OCI-LY7 (cell line): ENCODE measurements at places on chromosomes 7 and 10.

- no peak for DNase-seq
Observed at GRCh38 chr7:158649279-158649678, 55.3 kb downstream of the NCAPG2 start.

DNA sequence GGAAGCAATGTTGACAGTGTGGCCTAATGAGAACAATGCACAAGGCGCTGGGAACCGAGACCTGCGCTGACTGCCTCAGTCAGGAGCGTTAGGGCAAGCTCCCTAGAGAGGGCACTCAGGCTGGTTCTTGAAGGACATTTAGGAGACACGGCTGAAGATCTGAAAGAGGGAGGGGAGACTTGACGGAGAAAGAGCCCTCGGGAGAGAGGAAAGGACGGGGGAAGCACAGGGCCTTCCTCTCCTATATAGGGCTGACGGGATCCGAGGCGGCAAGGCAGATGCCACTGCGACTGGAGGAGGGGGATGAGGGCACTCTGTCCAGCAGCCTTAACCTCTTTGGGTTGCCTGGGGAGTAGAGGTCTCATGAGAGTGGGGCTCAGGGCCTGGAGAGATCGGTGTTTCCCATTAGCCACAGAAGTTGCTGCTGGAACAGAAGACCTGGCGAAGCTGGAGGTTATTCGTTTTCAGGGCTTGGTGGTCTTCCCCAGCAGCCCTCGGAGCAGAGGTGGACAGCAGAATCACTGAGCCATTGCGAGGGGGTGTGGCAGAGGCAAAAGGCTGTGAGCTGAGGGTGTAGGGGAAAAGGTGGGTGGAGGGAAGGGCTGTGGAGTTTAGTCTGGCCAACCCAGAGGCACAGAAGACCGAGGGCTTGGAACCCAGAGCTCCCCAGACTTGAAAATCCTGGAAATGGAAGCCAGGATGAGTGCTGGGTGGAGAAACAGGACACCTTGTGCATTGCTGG lies 36.0 kb downstream of the CLEC2L start:
- no peak for DNase-seq

GRCh38 chr10:74987339-74988053 lies 124.0 kb upstream of the SAMD8 start:
- no peak for DNase-seq

DNA sequence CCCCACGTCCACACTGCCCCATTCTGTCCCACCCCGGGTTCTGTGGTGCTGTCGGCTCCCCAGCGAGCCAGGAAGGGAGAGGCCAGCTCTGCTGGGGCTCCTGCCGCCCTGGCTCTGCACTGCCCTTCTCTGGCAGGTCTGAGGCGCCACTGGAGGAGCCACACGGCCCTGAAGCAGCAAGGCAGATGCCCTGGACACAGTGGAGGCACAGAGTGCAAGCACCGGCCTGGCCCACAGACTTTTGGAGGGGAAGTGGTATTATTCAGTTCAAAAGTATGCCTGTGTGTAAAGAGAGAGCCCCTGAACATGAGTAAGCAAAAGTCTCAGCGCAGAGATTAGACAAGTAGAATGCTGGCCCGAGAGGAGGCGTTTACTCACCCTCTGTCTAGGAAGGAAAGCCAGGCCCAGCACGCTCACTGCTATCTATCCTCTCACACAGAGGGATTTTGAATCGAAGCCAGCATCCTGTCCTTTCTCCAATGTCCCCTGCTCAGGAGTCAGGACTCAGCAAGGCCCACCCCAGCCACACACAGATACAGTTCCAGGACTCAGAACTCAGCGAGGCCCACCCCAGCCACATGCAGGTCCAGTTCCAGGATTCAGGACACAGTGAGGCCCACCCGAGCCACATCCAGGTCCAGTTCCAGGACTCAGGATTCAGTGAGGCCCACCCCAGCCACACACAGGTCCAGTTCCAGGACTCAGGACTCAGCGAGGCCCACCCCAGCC lies 115.0 kb downstream of the EGFR start:
- DNase-seq = no peak

GRCh38 chr10:62459500-62459899 lies 85.3 kb downstream of the ZNF365 start:
- no peak for DNase-seq

- no peak for DNase-seq
Observed at GRCh38 chr7:30177186-30177585, 42.4 kb downstream of the MTURN start.

GRCh38 chr10:43938810-43939209 lies 290.1 kb upstream of the ZNF32 start:
- DNase-seq = no peak

GRCh38 chr10:96656839-96657238 lies 63.5 kb downstream of the PIK3AP1 start:
- no peak for DNase-seq

GRCh38 chr10:71811351-71811750 lies 38.0 kb upstream of the VSIR start:
- DNase-seq = no peak

DNA sequence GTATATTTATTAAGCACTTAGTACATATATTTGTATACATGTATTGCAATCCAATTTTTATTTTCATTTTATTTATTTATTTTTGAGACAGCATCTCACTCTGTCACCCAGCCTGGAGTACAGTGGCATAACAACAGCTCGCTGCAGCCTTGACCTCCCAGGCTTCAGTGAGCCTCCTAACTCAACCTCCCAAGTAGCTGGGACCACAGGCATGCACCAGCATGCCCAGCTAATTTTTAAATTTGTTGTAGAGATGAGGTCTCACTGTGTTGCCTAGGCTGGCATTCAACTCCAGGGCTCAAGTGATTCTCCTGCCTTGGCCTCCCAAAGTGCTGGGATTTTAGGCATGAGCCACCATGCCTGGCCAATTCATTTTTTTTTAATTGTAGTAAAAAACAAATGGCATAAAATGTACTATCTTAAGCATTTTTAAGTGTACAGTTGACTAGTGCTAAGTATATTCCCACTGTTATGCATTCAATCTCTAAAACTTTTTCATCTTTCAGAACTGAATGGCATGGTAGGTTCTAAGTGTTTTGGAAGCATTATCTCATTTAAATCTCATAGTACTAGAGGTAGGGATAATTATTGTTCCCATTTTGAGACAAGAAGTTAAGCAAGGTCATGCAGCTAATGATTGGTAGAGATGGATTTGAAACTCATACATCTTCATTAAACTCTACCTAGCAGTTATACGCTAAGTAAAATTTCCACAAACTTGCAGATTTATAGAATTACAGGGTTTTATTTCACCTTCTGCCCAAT lies 264.0 kb upstream of the NFE2L3 start:
- DNase-seq = no peak

DNA sequence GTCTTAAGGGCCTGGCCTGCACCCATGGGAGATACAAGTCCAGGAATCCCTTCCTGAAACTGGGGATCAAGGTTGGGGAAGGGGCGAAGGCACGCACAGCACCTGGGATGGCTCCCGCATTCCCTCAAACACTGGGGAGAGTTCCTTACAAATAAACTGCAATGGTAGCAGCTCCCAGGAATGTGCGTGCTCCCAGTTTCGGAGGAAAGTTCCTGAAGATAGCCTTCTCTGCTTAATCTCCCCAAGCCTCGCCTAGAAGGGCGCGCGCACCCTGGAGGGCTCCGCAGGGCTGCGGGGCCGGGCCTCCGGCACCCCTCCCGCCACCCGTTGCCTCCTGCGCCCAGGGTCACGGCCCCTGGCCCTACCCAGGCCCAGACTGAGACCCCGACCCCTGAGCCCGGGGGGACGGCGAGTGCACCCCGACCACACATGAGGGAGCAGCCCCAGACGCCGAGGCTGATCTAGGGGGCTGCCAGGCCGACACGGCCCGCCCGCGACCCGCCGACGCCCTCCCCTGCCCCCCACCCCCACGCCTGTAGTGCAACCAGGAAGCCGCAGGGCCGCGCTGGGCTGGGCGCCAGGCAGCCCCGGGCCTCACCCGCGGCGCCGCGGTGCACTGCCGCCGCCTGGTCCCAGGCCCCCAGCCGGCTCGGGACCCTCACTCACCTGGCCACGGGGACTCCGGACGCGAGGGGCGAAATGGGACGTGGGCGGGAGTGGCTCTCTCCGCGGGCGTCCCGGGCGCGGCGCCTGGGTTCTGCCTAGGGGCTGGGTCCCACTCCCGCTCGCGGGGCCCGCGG lies 460 bp downstream of the ANXA11 start:
- DNase-seq = peak; percentile 53

- no peak for DNase-seq
Observed at GRCh38 chr7:372932-373791, 83.2 kb downstream of the FOXL3 start.

- no peak for DNase-seq
Observed at GRCh38 chr10:43119416-43120115, 18.7 kb upstream of the CSGALNACT2 start.

DNA sequence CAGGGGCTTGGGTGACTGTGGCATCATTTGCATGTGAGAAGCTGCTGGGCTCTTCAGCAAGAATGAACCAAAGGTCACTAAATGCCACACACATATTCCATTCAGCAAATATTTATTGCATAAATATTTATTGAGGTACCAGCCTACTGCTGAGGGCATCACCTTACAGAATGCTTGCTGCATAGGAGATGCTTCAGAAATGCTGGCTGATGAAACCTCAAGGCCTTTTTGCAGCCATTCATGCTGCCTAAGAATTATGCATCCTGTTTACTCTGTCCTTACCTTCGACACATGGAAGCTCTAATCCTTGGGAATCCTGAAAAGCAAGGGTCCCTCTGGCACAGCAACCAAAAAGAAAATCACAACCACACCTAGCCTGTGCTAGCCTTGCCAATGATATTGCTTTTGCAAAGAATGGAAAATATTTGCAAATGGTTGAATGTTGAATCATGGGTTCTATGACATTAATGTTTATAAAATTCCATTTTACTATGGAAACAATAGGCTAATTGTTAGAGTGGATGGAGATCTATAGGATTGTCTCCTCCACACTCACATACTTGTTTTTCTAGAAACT lies 79.6 kb downstream of the PCGF5 start:
- DNase-seq = no peak

DNA sequence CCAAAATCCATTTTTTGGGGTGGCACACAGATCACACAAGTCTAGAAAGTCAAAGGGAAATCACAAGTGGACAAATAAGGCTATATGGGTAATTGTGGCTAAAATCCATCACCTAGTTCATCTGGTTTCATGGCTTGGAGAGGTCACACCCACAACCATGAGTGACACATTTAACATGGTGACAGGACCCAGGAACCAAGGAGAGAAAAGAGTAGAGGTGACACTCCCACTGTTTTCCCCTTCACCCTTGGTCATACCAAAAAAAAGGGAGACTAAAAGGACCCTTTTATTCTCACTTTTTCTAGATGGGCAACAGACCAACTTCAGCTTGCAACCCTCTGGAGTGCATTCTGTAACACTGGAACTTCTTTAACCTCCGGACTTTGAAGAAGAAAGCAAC lies 46.2 kb upstream of the ZNF107 start:
- DNase-seq = peak; percentile 44

GRCh38 chr10:30002426-30003266 lies 56.7 kb downstream of the JCAD start:
- DNase-seq = peak; percentile 51

DNA sequence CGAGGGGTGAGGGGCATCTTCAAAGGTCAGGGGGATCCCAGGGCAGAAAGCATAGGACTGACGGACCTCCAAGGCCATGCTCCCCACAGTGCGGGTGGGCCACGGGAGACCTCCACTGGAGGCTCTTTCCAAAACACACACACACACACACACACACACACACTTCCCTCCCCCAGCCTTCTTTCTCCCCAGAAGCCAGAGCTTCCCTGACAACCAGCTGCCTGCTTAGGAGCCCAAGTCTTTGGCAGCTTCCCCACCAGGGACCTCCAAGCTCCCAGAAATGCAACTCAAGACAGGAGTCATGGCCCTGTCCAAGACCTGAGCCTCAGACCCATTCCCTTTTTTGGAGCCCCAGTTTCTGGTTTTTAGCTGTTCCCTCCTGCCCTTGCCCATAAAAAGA lies 710 bp upstream of the C10orf105 start:
- DNase-seq = no peak

DNA sequence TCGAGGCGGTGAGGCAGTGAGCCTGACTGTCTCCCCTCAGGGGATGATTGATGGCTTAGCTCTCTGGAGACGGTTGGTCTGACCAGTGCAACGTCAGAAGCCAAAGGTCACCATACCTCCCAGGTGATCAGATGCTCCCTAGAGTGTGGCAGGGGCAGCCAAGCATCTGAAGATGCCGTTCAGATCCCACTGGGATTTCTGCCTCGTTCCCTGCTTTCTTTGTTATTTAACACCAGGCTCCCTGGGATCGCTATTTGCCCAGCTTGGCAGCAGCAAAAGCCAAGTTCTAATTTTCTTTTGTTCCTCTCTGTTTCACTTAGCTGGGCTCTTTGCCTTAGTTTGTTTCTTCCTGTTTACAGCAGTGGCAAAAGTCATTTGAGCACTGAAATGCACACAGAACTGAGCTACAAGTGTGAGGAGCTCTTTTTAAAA lies 53.5 kb upstream of the SVIL start:
- DNase-seq = no peak

DNA sequence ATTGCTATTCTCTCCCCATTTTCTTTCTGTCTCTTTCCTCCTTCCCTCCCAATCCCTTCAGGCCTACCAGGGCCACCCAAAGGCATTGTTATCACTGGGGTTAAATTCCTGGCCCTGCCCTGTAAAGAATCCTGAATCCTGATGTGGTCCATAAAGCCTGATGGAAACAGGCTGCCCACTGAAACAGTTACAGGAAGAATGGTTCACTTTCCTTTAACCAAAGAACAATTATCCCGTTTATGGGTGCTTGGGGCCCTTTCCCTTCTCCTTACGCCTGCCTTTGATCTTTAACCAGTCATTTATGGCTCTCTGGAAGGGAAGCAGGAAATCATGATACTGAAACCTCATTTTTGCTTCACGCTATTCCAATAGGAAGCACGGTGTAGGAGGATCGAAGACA lies 273.1 kb upstream of the NEBL start:
- DNase-seq = no peak

- DNase-seq = no peak
Observed at GRCh38 chr7:44223362-44224079, 22.7 kb downstream of the YKT6 start.

- peak; percentile 53 for DNase-seq
Observed at GRCh38 chr10:511849-512191, 177.6 kb downstream of the DIP2C start.

DNA sequence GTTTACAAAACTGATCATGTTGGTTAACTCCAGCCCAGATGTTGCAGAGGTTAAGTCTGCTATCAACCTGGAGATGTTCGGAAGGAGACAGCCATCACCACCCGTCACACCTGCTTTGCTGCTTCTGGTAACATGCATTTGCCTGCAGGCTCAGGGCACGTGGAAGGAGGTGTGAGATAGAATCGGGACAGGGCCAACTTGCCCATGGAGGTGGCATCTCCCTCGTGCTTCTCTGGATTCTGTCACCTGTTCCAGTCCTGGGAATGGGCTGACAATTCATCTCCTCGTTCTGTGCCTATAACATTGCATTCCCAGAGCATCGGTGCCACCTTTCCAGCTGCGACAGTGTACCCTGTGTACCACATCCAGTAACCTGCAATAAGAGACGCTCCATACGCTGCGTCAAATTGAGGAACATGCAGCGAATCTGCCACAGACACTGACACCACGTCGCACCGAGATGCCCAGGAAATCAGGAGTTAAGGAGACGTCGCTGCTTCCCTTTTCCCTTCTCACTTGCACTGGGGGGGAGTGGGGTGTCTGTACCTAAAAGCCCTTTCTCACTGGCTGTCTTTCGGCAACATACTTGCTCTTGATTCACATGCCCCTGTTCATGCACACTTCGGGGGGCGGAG lies 65.8 kb downstream of the ADARB2 start:
- no peak for DNase-seq
